CD4-positive, CD25-positive, alpha-beta regulatory T cell (primary cell): ENCODE measurements at places on chromosomes 4 and X. TPM values are rescaled to one million over a fixed set of nuclear protein-coding genes. Genes with fewer than 3 reads are reported as not detected.

- no peaks in the 10 kb centered on the region for H3K36me3 ChIP-seq
- H3K27ac ChIP-seq = no peak overlapping the region
- H3K27me3 ChIP-seq = no peaks in the 10 kb centered on the region
- peaks cover 5% of the 10 kb centered on the region for H3K4me1 ChIP-seq
Observed at GRCh38 chrX:71652405-71652804, 14.9 kb upstream of the LOC101059915 start.

GRCh38 chrX:54358424-54359211 lies 772 bp upstream of the WNK3 start:
- no peaks in the 10 kb centered on the region for H3K36me3 ChIP-seq
- peak; percentile 30 for DNase-seq
- peak overlapping the region; percentile 13 for H3K4me3 ChIP-seq
- H3K27ac ChIP-seq = no peak overlapping the region
- peaks cover 8% of the 10 kb centered on the region for H3K4me1 ChIP-seq
- peaks cover 8% of the 10 kb centered on the region for H3K27me3 ChIP-seq

DNA sequence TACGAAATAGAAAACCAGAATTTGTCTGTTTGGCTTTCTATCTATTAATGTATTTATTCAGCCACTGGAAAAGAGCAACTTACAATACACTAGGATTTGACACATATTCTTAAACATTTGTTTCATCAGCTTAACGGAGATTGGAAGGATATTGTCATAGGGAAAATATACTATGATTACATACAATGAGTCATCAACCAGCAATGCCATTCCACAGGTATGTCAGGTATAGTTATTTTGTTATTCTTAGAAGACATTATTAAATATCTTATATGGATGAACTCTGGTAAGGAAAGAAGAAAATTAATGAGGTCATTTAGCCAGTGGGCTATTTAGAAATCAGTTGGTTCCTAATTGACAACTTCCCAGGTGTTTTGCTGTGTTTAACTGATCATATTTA lies 926.6 kb downstream of the STIM2 start:
- no peaks in the 10 kb centered on the region for H3K27me3 ChIP-seq
- H3K4me3 ChIP-seq = no peak overlapping the region

GRCh38 chr4:100100985-100101384 lies 89.3 kb downstream of the DDIT4L start:
- H3K4me3 ChIP-seq = no peak overlapping the region
- H3K27me3 ChIP-seq = no peaks in the 10 kb centered on the region
- no peaks in the 10 kb centered on the region for H3K36me3 ChIP-seq
- no peaks in the 10 kb centered on the region for H3K4me1 ChIP-seq
- no peak for DNase-seq
- no peak overlapping the region for H3K27ac ChIP-seq

DNA sequence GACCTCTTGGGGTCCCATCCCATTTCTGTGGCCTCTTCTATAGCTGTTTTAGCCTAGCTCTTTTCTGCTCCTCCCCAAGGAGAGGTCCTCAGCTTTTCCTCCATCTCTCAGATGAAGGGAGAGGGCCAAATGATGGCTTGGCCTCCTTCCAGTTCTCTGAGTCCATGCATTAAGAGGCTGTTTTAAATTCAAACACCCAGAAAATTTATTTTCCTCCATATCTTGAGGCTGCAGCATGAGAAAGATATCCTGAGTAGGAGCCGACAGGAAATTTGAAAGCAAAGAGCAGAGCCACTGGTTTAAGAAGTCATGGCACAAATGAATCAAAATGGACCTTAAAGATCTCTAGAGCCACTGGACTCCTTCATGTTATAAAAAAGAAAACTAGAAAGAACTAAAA lies 558.8 kb downstream of the MID1IP1 start:
- no peak overlapping the region for H3K4me3 ChIP-seq
- no peaks in the 10 kb centered on the region for H3K4me1 ChIP-seq
- no peak for DNase-seq

DNA sequence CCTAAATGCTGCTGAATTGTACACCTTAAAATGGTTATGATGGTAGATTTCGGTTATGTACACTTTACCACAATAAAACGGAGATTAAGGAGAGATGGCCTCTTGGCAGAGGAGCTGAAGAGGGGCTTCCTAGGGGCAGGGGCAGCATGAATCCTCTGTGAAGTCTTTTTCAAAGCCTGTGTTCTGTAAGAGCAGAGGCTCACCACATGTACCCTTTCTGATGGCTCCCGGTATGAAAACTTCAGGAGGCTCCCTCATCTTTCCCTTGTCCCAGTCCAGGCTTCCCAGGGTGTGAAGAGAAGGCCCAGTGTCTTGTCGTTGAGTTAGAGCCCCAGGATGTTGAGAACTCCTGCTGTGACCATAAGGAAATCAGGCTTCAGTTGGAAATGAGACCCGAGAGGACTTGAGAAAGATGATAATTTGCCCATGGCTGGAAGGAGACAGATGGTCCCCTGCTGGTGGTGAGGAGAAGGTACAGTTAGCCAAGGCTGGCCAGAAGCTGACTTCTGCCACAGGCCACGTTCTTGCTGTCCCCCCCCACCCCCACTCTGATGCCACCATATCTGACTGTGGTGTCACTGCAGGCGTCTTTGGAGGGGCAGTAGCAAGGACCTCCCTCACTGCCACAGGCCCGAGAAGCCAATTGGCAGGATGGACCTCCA lies 31.8 kb upstream of the MTM1 start:
- H3K36me3 ChIP-seq = no peaks in the 10 kb centered on the region
- DNase-seq = no peak
- no peak overlapping the region for H3K4me3 ChIP-seq
- H3K4me1 ChIP-seq = no peaks in the 10 kb centered on the region

The OCRL gene
- 1.4 TPM for total RNA-seq

The P2RY10 gene
- 134 TPM for total RNA-seq

The VCX gene
- not detected for total RNA-seq

The RFC1 gene
- 87.1 TPM for total RNA-seq

The DIPK2B gene
- not detected for total RNA-seq
